ENCODE measurements at places on chromosomes 13 and 19.
A peak's percentile ranks its signal among the peaks of the same experiment; 100 is the strongest.

DNA sequence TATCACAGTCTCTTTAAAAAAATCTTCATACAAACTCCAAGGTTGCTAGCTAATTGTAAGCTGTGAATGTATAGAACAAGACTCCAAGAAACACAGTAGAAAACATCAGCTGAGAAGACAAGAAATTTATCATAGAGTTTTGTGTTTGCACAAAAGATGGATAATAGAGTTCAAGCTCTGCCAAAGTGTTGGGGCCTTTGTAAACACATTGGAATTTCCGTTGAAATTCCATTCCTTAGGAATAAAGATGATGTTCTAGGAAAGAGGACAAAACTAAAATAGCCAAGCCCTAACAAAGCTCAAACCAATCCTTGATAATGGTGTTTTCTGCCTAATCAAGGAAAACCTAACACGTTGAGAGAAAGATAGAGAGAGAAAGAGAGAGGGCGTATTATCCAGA, 20.6 kb downstream of the LRRC63 start:
- no peak for DNase-seq

DNA sequence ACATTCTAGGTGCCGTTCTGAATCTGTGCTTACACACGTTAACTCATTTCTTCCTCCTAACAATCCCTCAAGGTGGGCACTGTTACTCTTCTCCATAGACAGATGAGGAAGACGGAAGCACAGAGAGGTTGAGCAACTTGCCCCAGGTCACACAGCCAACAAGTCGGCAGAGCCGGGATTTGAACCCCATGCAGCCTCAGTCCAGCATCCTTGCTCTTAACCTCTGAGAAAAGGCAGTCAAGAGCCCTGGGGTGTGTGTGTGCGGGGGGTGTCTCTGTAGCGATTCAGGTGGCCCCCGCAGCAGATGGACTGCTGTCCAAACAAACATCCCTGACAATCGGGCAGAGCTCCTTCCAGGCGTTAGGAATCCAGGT, 6.3 kb downstream of the PTPRS start:
- DNase-seq, result no peak

DNA sequence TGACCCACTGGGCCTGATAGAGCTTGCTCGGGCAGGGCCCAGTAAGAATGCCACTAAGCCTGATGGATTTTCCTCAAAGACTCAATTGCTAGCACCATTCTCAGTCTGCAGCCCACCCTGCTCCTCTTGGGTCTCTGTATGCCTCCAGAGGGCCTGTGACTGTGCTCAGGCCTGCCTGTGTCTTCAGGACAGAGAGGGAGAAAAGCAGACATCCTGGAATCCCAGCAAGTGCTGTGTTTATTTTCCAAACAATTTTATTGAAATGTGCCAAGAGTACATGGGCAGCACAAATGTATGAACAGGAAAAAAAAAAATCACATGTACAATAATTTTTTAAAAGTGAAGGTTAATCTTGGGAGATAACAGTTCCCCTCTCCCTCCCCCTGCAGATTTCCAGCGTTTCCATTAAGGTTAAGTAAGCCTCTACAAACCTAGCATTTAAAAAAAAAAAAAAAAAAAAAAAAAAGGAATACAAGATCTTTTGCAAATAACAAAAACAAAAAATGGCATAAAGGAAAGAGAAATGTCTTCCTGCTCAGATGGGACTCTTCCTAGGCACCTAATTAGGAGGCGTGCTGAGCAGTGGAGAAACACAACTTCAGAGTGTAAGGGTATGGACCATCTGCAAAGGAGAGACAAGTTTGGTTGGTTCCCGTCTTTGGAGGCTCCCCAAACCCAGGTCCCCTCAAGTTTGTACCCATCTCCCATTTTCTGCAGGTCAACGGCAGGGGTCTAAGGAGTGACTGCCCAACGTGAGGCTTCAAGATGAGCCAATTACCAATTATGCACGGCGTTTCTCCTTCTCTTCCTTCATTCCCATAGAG, 4.8 kb upstream of the ECH1 start:
- DNase-seq, result peak; percentile 35

DNA sequence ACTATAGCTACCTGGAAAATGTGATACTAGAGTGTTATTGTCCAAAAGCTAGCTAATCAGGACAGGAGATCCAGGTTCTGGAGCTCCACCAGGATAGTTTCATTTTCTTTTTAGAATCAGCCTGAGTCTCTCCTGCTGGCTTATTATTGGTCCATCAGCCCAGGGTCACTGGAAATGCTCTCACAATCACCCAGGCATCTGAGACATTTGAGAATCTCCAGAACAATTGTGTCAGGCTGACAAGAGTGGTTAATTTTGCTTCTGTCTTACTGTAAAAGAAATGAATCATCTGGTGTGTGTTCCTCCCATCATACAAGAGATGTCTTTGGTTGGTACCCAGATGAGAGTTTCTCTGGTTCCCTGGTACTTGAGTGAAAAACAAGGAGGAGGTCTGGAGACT, 43.6 kb upstream of the ZNF681 start:
- no peak for DNase-seq

GRCh38 chr19:29832801-29833200, 21.0 kb downstream of the CCNE1 start:
- no peak for DNase-seq

DNA sequence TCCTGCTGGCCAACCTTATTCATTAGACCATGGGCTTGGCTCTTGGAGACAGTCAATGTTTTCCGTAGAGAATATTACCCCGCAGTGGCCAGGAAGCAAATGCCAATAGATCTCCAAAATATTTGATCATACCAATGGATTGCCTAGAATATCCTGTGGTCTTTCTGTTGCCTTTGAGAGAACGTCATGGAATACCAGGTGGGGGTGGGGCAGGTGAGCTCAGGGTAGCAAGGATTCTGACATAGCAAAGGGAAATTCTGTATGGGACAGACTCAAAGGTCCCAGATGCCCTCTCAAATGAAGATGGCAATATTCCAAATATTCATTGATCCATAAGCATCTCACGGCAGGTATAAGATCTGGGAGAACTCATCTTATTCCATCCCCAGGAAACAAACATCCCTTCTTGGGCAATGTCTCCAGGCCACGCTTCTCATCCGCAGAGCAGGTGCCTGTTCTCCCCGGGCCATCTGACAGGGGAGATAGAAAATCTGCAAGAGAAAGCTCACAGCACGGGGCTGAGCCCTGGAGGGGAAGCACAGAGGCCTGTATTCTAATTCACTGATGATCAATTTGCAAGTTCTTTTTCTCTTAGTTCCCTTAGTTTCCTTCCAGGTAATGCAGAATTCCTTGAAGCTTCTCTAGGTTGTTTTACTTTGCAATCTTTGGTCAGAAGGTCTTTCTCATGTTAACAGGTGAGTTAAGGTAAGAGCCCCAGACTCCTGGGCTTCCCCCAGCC, 69.6 kb upstream of the TSHZ3 start:
- no peak for DNase-seq

DNA sequence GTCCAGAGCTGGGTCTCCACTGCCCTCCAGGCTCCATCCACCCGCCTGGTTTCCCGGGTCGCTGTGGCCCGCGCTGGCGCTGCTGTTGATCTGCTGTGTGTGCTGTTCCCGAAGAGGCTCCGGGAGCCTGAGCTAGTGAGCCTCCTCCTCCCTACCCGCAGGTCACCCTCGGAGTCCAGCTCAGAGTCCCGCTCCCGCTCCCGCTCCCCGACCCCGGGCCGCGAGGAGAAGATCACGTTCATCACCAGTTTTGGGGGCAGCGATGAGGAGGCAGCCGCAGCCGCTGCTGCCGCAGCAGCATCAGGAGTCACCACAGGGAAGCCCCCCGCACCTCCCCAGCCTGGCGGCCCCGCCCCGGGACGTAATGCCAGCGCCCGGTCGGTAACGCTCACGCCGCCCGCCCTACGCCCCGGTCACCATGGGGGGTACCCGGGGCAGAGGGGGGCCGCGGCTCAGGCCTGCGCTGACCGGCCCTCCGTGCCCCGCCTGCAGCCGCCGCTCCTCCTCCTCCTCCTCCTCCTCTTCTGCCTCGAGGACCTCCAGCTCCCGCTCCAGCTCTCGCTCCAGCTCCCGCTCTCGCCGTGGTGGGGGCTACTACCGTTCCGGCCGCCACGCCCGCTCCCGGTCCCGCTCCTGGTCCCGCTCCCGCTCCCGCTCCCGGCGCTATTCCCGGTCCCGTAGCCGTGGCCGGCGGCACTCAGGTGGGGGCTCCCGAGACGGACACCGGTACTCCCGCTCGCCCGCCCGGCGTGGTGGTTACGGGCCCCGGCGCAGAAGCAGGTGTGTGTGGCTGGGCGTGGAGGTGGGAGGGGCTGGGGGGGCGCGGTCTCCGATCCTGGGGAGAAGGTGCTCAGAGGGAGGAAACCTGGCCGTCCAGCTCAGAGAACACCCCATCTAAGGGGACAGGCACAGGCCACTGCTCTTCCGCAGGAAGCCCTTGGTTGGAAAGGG, 12.2 kb downstream of the ZNF296 start:
- DNase-seq, result no peak

GRCh38 chr19:2270157-2270422, 11.9 kb downstream of the PEAK3 start:
- peak; percentile 65 for DNase-seq

DNA sequence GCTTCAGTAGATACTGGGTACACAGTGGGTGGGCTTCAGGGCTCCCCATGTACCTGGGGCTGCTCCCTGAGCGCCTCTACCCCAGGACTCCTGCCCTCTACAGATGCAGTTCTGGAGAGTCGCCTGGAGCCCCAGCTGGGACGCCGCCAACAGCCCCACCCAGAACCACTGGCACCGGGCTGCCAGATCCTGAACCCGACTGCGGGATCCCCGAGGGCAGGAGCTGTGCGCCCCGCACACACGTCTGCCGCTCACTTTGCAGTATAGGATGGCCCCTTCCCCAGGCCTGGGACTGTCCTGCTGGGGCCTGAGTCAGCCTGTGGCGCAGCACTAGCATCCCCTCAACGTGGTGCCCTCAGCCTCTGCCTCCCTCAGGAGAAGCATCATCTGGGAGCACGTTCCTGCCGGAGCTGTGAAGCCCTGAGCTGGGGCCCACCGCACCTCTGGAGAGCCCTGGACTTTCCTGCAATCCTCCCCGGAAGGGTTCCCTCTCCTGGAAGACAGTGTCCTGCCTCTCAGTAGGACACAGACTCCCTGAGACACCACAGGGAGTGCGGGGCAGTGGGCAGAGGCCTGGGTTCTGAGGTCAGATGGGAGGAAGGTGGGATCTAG, 3.7 kb downstream of the REXO1 start:
- no peak for DNase-seq

- no peak for DNase-seq
These were observed 157.0 kb downstream of the RNF17 start for GRCh38 chr13:24921003-24921402.

DNA sequence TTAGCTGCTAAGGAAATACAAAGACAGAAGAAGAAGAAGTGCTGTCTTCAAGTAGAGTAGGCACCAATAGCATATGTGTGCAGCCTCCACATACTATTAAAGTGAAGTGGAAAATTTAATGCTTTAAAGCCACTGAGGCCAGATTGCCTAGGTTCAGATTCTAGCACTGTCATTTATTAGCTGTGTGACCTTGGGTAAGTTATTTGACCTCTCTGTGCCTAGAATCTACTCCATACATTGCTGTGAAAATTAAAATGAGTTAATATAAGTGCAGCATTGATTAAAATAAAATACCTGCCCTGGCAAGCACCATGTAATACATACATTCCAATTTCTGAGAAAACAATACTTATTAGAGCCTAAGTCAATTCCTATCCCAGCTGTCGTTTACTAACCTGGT, 110.5 kb downstream of the FRY start:
- no peak for DNase-seq

- DNase-seq, result no peak
These were observed 503.1 kb downstream of the DIAPH3 start for GRCh38 chr13:59660582-59660981.

DNA sequence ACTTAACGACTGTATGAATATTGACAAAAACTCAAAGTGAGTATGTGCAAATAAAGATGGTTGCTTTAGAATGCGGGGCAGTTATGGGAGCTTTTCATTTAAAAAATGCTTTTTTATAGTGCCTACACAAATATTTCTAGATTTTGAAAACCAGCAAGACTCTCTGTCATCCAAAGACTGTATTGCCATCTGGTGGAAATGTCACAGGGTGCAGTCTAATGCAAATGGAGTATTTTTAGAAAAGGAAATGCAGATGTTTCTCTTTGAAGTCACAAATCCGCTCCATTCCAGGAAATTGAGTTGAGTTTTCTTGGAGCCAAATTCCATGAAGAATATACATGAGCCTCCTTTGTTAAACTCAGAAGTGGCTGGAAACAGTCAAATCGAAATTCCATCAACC, 2.3 kb upstream of the C1QTNF9B start:
- DNase-seq, result no peak

DNA sequence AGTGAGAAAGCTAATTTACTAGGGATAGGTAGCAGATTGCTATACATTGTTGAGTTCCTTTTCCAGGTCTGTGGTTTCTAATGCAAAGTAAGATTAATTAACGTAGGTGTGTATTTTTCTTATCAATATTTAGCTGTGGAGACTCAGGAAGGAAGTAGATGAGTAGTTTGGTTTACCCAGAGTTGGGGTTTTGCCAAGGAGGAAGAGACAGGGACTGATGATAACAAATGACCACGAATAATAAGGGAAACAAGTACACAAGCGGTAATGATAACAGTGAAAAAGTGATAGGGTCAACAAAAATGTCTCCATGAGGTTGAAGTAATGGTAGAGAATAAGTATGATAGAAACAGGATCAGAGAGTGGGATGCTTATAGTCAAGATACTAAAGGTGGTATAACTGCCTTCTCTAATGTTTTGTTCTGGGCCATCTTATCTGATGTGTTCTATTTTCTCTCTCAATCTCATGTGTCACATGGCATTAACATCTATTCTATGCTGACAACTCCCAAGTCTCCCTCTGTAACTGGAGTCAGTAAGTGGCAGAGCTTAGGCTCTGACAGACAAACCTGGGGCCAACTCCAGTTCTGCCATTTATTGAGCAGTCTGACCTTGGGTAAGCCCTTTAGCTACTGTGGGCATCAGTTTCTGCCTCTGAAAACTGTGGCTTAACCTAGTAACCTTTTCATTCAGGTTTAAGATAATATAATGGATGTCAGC, 8.8 kb downstream of the OBI1 start:
- no peak for DNase-seq

GRCh38 chr19:17510220-17510993, 1.0 kb upstream of the PGLS start:
- DNase-seq, result no peak

GRCh38 chr19:23273022-23273589, 22.9 kb upstream of the ZNF724 start:
- DNase-seq, result no peak

DNA sequence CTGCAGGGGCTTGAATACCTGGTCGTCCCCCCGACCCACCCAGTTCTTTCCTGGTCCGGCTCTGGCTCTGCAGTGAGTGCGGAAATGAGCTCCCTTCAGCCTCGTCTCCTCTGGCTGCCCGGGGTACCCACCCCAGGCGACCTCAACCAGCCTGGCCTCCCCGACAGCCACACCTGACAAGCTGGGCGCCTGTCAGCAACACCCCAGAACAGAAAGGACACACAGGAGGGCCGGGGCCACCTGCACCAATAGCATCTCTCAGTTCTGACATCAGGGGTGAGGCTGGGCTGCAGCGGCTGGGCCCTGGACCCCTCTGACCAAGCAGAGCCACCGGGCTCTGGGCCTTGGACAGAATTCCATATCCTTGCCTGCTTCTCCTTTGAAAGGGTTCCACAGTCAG, 19.7 kb downstream of the SUGP1 start:
- DNase-seq, result no peak

GRCh38 chr19:10565028-10565566, 713 bp downstream of the KRI1 start:
- peak; percentile 41 for DNase-seq

Measured in CD8-positive, alpha-beta memory T cell (primary cell).